ENCODE measurements at places on chromosomes 7 and 10.

DNA sequence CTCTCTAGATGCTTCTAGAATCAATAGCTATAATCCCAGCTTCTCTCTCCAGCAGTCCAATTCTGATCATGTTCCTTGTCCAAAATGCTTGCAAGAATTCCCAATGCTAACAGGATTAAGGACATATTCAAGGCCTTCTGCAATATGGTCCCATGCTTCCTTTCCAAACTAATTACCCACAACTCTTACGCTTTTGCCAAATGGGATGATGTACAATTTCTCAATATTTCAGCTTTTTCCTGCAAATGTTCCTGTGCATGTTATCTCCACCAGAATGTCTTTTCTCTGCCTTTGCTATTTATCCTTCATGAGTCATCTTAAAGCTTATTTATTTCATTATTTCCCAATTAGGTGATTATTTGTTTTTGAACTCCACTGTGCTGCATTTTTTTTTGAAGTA, 556.4 kb downstream of the SORCS1 start:
- DNase-seq, result no peak

- no peak for DNase-seq
Observed at GRCh38 chr7:70389531-70390151, 742.3 kb upstream of the GALNT17 start.

DNA sequence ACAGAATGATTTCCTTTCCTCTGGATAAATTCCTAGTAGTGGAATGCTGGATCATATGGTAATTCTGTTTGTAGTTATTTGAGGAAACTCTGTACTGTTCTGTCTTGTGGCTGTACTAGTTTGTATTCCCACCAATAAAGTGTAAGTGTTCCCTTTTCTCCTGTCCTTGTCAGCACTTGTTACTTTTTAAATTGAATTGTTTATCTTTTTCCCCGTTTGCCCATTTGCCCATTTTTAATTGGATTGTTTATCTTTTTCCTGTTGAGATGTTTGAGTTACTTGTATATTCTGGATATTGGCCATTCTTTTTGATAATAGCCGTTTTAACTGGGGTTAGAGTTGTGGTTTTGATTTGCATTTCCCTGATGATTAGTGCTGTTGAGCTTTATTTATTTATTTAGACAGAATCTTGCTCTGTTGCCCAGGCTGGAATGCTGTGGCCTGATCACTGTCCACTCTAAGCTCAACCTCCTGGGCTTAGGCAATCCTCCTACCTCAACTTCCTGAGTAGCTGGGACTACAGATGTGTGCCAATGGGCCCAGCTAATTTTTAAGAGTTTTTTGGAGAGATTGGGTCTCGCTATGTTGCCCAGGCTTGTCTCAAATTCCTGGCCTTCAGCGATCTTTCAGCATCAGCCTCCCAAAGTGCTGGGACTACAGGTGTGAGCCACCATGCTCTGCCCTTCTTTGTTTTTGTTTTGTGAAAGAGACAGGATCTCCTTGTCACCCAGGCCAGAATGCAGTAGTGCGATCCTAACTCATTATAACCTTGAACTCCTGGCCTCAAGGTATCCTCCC, 23.0 kb downstream of the BMPR1A start:
- no peak for DNase-seq

GRCh38 chr7:32941681-32942414, 15.4 kb upstream of the FKBP9 start:
- DNase-seq, result peak; percentile 13

GRCh38 chr7:86978808-86979506, 80.5 kb downstream of the ELAPOR2 start:
- no peak for DNase-seq

DNA sequence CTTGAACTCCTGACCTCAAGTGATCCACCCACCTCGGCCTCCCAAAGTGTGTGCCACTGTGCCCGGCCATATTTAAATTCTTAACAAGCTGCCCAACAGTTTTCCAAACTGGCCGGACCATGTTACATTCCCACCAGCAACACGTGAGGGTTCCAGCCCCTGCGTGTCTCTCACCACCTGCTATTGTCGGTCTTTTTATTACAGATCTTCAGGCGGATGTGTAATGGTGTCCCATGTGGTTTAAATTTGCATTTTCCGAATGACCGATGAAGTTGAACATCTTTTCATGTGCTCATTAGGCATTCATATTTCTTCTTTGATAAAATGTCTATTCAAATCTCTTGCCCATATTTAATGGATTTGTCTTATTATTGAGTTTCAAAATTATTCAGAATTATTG, 11.5 kb downstream of the ELFN1 start:
- DNase-seq, result no peak

- no peak for DNase-seq
Observed at GRCh38 chr7:113128031-113128430, 9.7 kb upstream of the SMIM30 start.

DNA sequence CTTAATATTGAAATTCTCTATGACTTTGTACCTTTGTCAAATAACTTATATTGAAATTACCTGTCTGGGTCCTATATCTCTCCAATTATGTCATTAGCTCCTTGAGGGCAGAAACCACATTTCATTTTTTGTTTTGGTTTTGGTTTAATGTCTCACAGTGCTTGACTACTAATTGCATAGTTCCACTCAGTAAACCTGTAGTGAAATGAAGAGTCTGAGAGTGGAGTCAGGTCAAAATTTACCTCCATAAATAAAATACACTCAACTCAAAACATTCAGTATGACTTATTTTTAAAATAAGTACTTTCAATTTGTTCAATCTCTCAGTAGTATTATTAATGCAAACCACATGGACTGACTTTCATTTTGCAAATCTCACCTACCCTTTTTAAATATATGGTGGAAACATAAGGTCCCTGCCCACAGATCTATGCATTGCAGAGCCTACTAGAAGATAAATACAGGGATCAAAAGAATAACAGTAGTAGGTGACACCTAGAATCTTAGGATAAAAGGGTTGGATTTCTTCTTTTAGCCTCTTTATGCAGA, 32.5 kb downstream of the PDE1C start:
- DNase-seq, result no peak

GRCh38 chr7:87528730-87529129, 53.2 kb upstream of the ABCB4 start:
- no peak for DNase-seq

DNA sequence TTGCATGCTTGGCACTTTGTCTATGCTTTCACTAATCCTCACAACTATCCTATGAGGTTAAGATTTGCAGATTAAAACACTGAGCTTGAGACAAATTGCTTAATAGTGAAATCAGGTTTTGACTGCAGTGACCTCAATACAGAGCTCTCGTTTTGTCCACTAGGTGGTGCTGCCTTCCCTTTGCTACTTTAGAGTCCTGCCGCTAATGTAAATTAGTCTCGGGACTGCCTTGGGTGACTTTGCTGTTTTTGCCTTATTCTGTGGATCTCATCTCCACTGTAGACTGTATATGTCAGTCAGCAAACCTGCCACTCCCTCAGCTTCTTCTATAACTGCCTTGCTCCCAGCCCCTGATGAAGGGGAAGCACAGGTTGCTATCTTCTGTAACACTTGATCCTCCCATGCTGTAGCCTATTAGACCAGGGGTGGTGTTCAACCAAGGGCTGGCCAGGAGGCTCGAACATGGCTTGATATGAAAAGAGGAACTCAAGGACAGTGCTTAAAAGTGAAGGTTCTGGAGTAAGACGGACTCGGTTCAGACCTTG, 26.0 kb downstream of the ASB4 start:
- peak; percentile 50 for DNase-seq

DNA sequence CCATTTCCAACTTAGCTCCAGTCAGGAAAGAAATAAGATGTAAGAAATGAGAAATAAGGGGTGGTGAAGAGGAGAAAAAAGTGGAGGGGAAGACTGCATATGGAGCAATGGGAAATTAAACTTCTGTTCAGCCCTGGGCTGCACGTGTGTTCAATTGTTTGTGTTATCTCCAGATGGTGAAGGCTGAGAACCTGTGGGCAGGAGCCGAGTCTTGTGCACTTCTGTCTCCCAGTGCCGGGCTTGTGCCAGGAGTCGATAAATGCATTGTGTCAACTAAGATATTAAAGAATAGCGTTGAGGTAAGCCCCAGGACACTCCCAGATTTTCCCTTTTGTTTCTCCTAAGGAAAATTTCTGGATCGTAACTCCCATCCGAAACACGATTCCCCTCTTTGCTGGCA, 98.2 kb downstream of the PRLHR start:
- DNase-seq, result no peak

All from hematopoietic multipotent progenitor cell treated with erythropoietin and hydrocortisone succinate and interleukin-3 and kit ligand, for 15 days (in vitro differentiated cells).